ENCODE measurements at places on chromosomes 11 and 22.

DNA sequence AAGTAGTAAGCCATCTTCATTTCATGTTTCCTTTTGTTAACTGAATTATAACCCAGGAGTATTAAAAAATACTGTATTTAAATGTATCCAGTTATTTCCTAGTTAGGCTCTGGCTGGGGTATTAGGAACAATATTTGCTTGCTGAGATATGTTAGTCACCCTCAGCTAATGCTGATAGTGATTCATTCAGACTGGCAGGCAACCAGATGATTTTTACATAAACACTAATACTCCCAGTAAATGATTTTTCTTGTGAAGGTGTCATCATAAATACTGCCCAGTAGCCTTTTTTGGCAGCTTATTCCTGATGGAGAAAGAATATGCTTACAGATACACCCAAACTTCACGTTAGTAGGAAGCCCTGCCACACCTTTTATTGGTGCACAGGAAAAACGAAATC lies 8.1 kb downstream of the YWHAH start:
- DNase-seq = no peak

GRCh38 chr11:32615422-32615821 lies 31.8 kb downstream of the EIF3M start:
- no peak for DNase-seq

GRCh38 chr11:120746836-120747609 lies 235.5 kb downstream of the GRIK4 start:
- DNase-seq = no peak

- no peak for DNase-seq
These were observed 112.4 kb downstream of the KCNC1 start for GRCh38 chr11:17846852-17847453.

DNA sequence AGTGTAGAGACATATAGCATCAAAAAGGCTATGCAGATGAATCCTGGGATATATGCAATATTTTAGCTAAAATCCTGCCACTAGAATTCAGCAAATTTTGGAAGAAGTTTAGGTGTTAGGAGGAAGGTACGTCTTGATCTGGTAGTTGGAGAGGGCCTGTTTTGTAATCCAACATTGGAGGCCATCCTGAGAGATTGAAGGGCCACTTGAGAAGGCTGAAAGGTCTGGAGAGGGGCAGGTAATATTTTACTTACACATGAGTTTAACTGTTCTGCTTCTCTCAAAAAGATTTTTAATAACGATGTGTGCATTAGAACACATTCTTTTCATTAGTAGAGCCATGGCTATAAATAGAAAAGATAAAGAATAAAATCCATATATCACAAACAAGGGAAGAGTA lies 422.1 kb downstream of the RAB38 start:
- no peak for DNase-seq

GRCh38 chr11:1852271-1852876 lies 510 bp upstream of the LSP1 start:
- DNase-seq = no peak

DNA sequence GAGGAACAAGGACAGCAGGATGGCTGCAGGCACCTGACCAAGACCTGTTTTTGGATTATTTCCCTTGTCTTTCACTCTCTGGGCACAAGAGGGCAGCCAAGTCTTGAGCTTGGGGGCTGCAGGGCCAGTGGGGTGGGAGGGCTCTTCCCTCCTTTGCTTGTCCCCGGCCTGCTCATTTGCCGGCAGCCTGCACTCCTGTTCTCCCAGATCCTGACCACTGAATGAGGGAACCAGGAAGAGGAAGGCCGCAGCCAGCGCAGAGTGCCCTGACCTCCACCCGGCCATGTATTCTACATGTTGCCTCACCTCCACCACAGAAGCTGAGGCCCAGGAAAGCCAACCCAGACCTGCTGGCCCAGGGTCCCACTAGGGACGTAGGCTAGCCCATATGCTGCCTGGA lies 15.5 kb upstream of the NNMT start:
- DNase-seq = peak; percentile 24
